ENCODE measurements at places on chromosomes 13 and 19.
A peak's percentile ranks its signal among the peaks of the same experiment; 100 is the strongest.

DNA sequence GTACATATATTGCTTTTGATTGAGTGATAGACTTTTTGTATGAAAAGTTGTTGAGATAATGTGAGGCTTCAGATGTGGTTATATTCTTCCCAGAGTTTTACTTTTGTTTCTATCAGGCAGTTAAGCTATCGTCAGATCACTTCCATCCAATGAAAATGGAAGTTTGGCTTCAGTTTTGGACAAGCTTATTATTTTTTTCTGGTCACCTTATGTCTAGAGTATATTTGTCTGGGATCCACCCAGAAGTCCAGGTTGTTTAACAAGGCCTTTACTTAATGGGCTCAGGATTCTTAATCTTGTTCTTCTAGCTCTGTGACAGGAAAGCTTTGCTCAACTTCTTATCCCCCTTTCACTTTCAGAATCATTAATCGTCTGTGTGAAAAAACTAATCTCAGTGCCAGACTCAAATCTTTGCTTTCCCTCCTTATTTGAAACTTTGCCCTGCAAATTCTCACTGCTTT is 150.9 kb downstream of the PDS5B start:
- DNase-seq = peak; percentile 16

DNA sequence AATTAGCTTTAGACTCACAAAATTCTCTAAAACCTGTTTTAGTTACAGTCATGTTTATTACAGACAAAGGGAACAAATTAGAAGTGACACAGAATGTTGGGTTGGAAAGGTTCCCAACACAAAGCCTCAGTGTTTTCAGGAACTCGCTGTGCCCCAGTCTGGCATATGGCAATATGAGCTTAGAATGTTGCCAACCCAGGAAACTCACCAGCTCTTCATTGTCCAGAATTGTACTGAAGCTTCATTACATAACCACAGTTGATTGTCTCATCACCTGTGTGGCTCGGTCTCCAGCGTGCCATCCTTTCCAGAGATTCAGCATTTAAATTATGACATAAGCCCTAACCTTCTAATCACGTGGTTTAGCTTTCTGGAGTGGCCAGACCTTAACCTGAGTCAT is 19.1 kb downstream of the ZNF264 start:
- no peak for DNase-seq

GRCh38 chr13:28475916-28476725 is 18.8 kb downstream of the FLT1 start:
- DNase-seq = peak; percentile 89

DNA sequence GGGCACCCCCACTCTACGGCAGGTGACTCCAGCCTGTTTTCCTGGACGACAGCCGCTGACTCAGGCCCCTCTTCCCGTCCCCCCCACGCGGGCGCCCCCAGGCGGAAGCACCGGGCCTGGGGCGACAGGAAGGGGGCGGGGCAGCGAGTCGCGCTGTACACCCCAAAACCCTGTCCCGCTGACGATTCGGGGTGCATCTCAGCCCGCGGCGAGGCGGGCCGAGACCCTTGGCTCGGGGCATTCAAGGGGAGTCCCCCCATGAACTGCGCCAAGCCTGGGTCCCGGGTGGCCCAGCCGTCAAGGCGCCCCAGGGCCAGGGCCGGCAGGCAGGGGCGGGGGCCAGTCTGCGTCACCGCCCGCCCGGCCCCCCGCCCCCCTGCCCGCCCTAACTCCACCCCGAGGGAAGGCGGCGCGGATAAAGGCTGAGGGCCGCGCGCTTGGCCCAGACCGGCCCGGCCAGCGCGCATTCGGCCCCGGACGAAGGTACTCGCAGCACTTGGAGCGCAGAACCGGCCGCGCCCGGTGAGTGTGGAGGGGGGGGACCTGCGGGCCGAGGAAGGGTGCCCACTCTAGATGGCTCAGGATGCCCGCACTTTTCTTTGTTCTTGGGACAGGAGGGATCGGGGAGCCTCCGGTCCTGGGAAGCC is at the start of gene MIDN:
Gene MIDN (plus strand): TSS at position 445 of the 647 bp plus-strand sequence. CDS start 1,714 bp downstream, outside the sequence.
- DNase-seq = peak; percentile 91

DNA sequence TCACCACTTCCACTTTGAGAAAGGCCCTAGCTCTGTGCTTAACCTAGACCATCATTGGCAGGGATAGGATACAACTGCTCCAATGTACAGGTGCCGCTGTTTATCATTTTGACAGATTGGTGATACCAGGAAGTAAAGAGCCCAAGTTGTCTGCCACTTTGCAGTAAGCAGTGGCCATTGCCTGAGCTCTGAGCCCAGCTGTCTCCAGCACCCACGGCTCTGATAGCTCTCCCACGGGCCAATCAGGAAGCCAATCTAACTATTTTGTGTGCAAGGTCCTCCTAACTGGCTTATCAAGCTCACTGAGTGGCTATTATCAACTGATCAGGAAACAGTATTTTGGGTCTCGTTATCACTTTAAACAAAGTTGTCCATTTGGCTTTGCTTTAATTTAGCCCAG is 181.1 kb downstream of the DCT start:
- DNase-seq = no peak

DNA sequence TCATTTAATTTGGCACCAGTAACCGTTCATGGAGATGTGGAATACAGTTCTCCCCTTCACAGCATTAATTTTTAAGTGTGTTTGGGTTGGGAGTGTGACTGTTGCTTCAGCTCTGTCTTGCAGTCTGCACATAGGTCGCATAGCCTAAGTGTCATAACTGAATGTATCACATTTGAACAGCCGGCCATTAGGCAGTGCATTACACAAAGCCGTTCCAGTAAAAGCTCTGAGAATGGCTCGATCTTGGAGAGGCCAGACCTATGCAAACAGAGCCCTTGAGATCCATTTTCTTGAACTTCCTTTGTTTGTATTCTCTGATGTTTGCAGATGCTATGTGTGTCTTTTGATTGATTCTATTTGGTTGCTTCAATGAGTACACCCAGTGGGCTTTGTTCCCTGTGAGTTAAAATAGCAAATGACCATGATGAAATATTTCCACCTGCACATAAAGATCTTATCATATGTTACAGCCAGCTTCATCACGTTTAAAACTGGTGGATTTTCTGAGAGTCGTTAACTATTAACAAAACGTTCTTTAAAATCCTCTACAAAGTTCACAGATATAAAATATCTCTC is 1104.9 kb upstream of the SLC10A2 start:
- DNase-seq = no peak

GRCh38 chr13:42950181-42950580 is 41.9 kb downstream of the EPSTI1 start:
- DNase-seq = no peak

DNA sequence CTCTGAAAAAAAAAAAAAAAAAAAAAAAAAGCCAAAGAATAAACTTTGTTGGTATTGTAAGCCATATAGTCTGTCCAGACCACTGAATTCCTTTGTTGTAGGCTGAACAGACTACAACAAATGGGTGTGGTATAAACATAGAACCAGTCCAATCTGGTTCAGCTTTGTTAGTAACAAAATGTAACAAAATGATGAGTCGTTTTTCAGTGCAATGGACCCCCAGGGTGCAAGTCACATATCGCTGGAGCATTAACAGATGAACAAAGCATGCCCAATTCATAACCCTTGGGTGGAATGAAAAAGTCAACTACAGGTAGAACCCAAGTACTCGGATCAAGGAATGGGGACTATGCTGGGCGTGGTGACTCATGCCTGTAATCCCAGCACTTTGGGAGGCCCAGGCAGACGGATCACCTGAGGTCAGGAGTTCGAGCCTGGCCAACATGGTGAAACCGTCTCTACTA is 13.6 kb upstream of the FCHO1 start:
- peak; percentile 15 for DNase-seq

DNA sequence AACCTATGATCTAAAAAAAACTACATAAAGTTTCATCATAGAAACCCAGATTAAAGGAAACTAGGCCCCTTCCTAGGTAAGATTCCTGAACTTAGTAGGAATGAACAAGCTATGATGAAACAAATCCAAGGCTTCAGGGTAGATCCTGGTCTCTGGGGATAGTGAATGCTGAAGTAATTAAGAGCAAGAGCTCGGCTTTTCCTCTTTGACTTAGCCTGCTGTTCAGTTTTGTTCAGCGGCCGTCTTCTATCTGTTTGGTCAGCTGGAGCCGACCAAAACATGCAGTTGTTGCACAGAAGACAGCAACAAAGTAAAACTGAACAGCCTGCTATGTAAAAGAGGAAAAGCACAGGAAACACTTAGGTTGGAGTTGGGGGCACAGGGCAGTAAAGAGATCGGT is 44.1 kb upstream of the RFXAP start:
- no peak for DNase-seq

DNA sequence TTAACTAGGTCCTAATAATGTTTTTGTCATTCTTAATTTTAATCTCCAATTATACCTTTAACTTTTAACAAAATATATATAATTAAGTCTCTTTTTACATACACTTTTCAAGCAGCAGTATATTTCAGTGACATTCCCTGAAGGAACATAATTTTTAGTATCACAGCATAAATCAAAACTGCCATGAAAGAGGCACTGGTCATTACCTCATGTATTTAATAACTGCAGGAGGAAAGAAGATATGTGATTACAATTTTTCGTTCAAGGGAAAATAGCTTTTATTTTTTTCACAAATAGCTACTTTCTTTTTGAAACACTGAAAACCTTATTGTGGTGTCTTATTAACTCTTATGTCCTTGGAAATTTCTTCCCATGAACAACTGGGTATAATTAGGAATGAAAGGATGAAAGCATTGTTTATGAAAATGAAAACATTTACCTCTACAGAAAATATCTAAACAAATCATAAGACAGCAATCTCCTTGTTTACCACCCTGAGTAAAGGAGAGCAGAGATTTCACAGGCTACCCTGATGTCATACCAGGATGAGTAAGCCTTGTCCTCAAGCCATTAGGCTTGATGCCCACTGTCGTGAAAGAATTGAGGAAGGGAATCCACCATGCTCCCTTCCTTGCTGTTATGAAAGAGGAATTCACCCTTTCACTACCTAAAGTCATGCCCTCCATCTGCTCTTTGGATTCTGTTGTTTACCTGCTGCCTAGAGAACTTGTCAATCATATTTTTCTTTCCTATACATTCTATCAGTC is 877.2 kb upstream of the PCDH20 start:
- DNase-seq = no peak

GRCh38 chr19:8004723-8005513 is 523 bp downstream of the ELAVL1 start:
- DNase-seq = peak; percentile 27

DNA sequence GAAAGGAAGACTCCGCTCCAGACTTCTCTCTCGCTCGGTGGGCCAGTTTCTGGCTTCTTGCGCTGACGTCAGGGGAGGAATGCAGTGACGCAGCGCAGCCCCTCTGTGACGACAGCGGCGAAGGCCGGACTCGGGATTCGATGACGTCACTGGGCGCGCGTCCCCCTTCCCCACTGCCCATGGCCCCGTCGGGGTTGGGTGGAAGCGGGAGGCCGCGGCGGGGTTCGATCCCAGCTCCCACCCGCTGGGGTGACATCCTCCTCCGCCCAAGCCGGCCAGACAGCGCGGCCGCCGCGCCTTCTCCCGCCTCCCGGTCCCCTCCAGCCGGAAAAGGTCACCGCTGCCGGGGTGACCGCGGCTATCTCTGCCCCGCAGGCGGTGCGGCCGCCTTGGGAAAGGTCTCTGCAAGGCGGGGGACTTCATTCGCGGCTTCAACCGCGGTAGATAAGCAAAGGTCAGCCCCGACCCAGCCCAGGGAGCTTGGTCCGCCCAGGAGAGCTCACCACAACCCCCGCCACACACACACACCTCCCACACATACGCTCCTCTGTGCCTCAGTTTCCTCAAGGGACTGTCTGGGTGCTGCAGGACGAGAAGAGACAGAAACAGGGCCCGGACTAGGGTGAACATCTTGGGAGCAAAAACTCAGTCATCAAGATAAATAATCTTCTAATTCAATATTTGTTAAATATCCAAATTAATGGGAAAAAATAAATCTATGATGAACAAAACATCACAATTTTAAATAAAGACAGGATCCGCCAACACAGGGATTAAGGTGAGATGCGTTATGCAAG is 844 bp upstream of the RFX1 start:
- DNase-seq = no peak

DNA sequence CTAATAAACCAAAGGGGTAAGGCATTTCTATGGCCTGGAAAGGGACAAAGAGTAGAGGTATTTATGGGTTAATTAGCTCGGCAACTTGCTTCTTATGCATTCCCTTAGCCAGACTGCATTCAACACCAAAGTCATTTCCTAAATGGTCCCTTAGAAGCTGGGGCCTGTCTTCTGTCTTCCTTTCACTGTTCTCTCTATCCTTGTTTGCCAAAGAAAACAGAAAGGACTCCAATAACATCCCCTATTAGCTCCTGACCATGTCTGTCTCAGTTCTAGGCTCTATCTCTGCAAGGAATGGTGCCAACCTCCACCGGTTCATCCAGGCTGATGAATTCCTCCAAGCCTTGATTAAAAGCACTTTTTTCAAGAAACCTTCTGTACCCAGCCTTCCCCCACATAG is 123.5 kb downstream of the KCTD12 start:
- no peak for DNase-seq

DNA sequence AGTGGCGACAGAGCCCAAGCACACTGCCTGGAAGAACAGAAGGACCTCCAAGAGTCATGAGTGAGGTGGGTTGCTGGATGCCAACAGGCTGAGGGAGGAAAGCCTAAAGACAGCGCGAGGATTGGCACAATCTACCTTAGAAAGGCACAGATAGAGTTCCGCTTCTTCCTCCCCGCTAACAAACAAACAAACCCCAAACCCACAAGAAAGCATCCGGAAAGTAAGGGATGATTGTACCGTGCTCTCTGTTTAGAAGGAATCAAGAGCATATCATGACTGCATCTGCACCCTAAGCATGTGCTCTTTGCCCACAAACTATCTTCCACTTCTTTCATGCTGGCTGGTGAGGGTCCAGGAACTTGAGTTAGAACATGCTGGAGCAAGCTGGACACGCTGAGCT is 233.0 kb upstream of the KLF12 start:
- DNase-seq = no peak

DNA sequence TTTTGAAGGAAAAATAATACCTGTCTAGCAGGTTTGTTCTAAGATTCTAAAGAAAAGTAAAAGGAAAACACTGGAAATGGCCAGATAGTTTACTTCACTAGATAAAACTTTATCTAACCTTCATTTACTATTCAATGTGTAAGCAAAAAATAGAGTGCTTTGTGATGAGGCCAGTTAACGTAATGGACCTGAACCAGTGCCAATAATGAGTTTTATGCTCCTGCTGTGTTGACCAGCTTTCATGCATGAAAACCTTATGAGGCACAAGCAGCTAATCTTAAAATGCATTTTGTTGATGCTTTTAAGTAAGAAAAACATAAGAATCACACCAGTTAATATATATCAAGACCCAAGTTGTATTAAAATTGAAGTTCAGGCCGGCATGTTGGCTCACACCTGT is 617.2 kb upstream of the GPC6 start:
- no peak for DNase-seq

- DNase-seq = peak; percentile 45
Observed at GRCh38 chr13:108895220-108895704, 265.9 kb downstream of the MYO16 start.

DNA sequence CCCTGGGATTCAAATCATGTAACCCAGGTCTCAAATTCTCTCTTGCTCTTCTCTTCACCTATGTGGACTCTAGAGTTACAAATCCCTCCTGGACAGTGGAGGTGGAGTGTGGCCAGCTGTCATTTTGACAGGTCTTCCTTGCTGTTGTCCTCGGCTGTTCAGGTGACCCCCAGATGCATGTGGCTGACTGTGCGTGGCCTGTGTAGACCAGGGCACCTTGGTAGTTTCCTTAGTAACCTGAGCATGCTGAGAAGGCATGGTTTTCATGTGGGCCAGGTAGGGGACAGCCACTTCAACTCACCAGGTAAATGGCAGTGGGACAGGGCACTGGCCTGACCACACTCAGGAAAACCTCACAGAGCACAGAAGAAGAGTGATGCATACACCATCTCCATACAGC is 155.0 kb upstream of the TSHZ3 start:
- DNase-seq = no peak

GRCh38 chr19:44111910-44112463 is 1.2 kb upstream of the ZNF225 start:
- peak; percentile 79 for DNase-seq

Data from AG10803 (cell line).